Breast epithelium (tissue), 4 donors: ENCODE measurements at places on chromosomes 13 and 19. TPM values are rescaled to one million over a fixed set of nuclear protein-coding genes. Genes with fewer than 3 reads are reported as not detected.

The VAV1 gene
- 8.5 TPM for total RNA-seq

DNA sequence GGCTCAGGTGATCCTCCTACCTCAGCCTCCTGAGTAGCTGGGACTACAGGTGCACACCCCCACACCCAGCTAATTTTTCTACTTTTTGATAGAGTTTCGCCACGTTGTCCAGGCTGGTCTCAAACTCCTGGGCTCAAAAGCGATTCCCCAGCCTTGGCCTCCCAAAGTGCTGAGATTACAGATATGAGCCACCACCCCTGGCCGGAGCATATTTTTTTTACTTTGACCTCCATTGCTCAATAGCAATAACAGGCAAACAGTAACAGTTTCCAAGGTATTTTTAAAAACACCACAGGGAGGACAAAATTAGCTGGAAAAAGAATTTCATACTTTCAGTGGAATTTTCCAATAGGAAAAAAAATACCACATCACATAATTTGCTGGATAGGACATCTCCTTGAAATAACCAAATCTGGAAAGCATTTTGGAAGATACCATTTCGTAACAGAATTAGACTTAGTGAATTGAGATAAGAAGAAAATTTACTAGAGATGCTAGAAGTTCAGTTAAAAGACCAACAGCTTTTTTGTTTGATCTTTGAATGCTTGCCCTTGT, 5.2 kb downstream of the DUXA start:
- H3K4me1 ChIP-seq: no peaks in the 10 kb centered on the region
- DNase-seq: no peak
- H3K27ac ChIP-seq: no peak overlapping the region
- no peak overlapping the region for H3K4me3 ChIP-seq

DNA sequence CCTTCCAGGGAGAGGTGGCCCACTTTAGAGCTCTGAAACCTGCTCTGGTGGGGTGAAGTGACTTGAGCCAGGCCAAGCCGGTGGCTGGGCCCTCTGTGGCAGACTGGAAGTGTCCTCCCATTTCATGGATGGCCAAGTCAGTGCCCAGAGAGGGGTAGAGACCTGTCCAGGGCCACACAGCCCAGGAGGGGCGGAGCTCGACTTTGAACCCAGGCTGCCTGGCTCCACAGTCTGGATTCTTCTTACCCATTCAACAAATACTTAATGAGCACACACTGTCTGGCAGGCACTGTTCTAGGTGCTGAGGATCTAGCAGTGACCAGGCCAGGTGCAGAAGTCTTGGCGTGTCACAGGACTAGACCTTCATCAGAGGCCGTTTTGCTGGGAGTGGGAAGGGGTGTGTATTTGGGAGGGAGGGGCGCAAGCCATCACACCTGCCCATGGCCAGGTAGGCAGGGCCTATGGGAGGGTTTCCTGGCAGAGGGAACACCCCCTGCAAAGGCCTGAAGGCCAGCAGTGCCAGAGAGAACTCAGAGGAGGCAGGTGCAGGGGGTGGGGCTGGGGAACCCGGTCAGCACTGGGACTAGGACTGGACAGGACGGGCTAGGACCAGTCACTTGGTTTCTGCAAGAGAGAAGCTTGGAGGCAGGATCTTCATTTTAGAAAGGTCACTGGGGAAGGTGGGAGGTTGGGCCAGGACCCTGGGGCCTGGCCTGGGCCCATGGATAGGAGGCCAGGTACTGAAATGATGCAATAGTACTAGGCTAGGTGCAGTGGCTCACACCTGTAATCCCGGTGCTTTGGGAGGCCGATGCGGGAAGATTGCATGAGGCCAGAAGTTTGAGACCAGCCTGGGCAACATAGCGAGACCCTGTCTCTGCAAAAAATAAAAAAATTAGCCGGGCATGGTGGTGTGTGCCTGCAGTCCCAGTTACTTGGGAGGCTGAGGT, 31.8 kb downstream of the DNM2 start:
- DNase-seq: no peak
- H3K36me3 ChIP-seq: no peaks in the 10 kb centered on the region
- H3K4me1 ChIP-seq: peaks cover 3% of the 10 kb centered on the region
- H3K27me3 ChIP-seq: no peaks in the 10 kb centered on the region

- no peak overlapping the region for H3K4me3 ChIP-seq
- H3K27ac ChIP-seq: no peak overlapping the region
- H3K27me3 ChIP-seq: peaks cover 4% of the 10 kb centered on the region
- H3K4me1 ChIP-seq: no peaks in the 10 kb centered on the region
- DNase-seq: no peak
- no peaks in the 10 kb centered on the region for H3K36me3 ChIP-seq
Observed at GRCh38 chr19:3813473-3814392, 27.6 kb upstream of the MATK start.

DNA sequence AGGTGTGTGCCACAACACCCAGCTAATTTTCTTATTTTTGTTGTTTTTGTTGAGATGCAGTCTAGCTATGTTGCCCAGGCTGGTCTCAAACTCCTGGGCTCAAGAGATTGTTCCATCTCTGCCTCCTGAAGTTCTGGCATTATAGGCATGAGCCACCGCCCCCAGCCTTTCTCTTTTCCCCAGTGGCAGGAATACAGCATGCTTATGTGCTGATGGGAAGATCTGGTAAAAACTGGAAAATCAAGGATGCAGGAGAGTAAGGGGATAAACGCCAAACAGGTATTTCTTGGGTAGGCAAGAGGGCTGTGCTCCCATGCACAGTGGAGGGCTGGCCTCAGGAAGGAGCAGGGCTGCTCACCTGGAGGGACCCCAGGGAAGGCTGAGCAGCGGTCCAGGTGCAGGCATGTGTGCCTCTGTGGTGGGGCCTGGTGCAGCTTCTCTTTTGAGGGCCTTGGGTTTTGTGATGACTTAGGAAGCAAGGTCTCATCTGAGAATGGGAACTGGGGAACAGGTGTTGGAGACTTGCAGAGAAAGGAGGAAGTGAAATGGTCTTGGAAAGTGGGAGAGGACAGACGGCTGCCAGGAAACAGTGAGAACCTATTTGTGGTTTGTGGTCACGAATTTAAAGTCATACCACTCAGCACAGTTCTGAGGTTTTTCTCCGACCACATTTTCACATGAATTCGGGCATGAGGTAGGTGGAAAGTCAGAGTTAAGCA, 106.5 kb downstream of the TEX26 start:
- no peaks in the 10 kb centered on the region for H3K27me3 ChIP-seq
- H3K4me1 ChIP-seq: no peaks in the 10 kb centered on the region
- no peaks in the 10 kb centered on the region for H3K36me3 ChIP-seq
- no peak overlapping the region for H3K4me3 ChIP-seq
- no peak overlapping the region for H3K27ac ChIP-seq
- DNase-seq: no peak

- no peak overlapping the region for H3K27ac ChIP-seq
- no peak for DNase-seq
- H3K36me3 ChIP-seq: no peaks in the 10 kb centered on the region
- no peaks in the 10 kb centered on the region for H3K27me3 ChIP-seq
- H3K4me3 ChIP-seq: no peak overlapping the region
Observed at GRCh38 chr19:27776020-27776419, 1436.9 kb downstream of the UQCRFS1 start.

DNA sequence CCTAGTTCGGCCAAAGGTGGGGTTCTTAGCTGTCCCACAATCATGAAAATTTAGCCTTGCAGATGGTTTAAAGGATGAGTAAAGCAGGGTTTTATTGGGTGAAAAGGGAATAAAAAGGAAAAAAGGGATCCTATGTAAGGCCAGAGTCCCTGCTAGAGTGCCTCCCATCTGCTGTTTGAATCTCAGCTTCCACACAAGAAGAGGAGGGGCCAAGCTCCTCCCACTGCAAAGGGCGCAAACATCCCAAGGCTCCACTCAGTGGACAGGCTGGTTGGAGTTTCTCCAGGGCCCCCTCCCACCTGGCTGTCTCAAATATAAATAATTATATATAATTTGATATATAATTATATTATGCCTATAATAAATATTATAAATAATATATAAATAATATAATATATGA, 1272.1 kb upstream of the PCDH20 start:
- no peaks in the 10 kb centered on the region for H3K4me1 ChIP-seq
- H3K27ac ChIP-seq: no peak overlapping the region
- no peaks in the 10 kb centered on the region for H3K27me3 ChIP-seq

GRCh38 chr19:40280608-40281221, 4.4 kb downstream of the AKT2 start:
- no peaks in the 10 kb centered on the region for H3K27me3 ChIP-seq
- DNase-seq: peak; percentile 52
- H3K4me1 ChIP-seq: peaks cover 11% of the 10 kb centered on the region

The LILRB3 gene
- 1.6 TPM for total RNA-seq

DNA sequence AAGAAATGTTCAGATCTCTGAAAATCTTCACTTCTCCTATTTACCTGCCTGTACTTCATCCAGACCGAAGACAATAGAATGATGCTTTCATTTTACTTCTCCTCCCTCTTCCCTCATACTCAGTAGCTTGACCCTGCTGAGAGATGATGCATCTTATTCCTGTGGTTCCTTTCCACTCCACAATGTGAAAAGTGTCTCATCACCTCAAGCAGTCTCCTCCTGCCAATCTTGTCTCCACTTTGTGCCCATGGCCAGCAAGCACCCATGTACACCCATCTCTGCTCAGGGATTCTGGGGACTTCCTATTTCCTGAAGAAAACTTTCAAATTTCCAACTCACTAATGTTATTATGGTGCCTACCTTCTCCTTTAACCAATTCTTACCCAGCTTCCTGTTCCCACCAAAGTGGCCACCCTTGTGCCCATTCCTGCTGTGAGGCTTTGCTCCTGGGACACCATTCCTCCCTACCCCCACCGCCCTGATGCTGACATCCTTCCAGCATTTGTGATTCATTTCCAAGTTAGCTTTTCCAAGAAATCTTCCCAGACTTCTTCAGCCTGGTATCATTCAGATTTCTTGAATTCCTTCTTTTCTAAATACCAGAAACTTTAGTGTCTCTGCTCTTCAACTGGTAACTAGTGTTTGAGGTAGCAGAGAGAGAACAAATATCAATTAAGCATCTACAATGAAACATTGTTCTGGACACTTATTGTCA, 212.5 kb downstream of the POSTN start:
- no peak overlapping the region for H3K4me3 ChIP-seq
- no peaks in the 10 kb centered on the region for H3K4me1 ChIP-seq
- H3K27me3 ChIP-seq: no peaks in the 10 kb centered on the region
- DNase-seq: no peak

GRCh38 chr13:79482281-79482970, 1.5 kb downstream of the NDFIP2 start:
- H3K27ac ChIP-seq: no peak overlapping the region
- H3K4me1 ChIP-seq: no peaks in the 10 kb centered on the region
- H3K4me3 ChIP-seq: peak overlapping the region; percentile 82
- no peaks in the 10 kb centered on the region for H3K36me3 ChIP-seq
- DNase-seq: no peak

The LYPD3 gene
- total RNA-seq: not detected

DNA sequence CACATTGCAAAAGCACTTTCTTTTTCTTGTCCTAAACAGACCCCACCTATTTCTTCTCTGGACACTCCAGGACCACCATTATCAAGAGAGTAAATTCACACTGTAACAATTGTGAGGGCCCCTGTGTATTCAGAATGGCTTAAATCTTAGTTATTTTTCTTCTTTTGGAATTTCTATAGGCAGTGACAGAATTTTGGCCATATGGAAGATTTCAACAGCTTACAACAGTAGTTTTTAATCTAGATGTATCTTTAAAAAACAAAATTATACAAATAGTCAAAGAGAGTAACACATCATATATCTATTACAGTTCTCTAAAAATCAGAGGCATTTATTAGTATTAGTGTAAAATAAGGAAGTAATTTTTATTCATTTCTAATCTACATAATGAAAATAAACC, 482.1 kb downstream of the LIG4 start:
- no peak overlapping the region for H3K4me3 ChIP-seq
- H3K27ac ChIP-seq: no peak overlapping the region
- H3K27me3 ChIP-seq: no peaks in the 10 kb centered on the region
